Stimulated activated naive B cell treated with anti-CD40 and anti-IgM and Interleukin-4, amounts not matched to agents 10 μg/mL and 1 μg/mL and 100 μg/mL, for 72 hours (primary cell): ENCODE measurements at places on chromosomes 2 and 18.
A peak's percentile ranks its signal among the peaks of the same experiment; 100 is the strongest.

DNA sequence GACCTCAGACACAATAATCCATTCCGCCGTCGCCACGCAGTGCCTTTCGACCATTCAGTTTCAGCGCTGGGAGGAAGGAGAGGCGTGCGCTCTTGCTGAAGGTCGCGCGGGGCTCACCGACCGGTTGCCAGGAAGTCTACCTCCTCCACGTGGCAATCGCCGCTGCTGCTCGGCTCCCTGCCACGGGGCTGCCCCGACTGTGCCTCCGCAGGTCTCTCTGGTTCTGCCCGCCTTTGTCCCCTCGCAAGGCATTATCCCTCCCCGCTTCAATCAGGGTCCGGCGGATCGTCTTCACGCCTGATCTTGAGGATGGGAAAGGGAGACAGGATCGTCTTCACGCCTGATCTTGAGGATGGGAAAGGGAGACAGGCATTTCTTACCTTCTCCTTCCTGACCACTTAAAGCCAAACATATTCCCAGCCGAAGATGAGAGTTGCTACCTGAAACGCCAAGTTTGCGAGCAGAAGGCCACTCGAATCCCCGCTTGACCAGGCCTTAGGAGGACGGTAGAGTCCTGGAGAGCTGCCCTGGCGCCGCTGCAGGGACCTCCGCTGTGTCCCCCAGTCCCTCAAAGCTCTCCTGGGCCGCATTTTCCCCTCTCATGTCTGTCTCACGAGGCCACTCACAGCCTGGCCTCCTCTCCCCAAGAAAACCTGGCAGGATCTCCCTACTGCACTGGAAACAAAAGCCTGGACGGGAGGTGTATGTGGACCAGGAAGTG is 4.3 kb upstream of the GPR45 start:
- no peak for DNase-seq

DNA sequence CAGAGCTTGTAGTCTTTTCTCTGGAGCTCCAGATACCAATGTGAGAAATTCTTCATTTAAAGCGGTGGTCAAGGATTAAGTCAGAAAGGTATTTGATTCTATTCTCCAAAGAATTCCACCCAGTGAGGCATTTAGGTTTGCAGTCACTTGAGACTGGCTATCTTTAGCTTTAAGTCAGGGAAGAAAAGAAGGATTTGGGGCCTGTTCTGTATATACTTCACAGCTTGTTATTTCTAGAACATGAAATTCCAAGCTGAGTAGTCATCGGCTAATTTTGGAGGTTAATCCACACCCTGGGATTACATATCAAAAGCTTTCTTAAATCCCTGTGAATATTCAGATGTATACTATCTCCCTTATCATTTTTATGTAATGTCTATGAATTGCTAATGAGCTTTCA is 39.4 kb downstream of the MYOM1 start:
- no peak for DNase-seq

- no peak for DNase-seq
Observed at GRCh38 chr2:42978175-42978886, 185.9 kb upstream of the HAAO start.

GRCh38 chr18:68340606-68341005 is 374.3 kb downstream of the TMX3 start:
- no peak for DNase-seq

DNA sequence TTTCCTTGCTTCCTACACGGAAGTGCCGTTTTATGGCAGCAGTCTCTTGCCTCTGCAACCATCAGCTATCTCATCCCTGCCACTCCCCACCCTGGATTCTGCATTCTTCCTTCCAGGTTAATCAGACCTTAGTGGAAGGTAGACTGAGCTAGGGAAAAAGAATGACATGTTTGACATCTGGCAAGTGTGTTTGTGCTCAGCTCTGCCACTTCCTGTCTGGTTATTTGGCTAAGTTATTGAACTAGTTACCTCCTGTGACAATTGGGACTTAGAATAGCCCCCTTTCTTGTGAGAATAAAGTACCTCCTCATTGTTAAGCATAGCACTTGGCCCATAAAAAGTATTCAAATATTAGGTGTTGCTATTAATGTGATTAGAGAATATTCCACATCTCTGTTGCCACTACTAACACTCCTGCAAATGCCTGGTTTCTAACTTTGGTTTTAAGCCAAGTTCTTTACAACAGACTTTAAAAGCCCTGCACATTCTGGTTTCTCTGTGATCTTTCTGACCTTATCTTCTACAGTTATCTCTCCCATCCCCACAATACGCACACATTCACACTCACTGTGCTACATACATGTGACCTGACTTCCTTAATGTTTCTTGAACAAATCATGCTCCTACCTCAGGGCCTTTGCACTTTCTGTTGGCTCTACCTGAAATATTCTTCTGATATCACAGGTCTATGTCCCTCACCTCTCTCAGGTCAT is 10.8 kb upstream of the MAPRE2 start:
- DNase-seq: no peak

DNA sequence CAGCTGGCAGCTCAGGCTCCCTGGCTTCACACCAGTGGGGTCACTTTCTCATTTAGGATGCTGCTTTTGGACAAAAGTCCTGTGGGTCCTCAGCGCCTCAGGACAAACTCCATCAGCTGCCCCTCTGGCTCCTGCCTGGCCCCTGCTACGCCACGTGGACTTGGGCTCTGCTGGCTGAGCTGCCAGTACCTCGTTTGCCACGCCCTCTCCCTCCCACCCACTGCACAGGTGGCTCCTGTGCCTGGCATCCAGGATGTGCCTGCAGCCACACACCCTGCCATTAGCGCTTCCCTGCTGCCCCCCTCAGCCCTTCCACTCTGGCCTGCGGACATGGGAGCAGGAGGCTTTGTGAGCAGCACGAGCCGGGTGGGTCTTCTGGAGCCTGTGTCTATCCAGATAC is 118.9 kb downstream of the ZNF236 start:
- no peak for DNase-seq

- no peak for DNase-seq
Observed at GRCh38 chr2:219912491-219912921, 285.1 kb downstream of the SLC4A3 start.

- no peak for DNase-seq
Observed at GRCh38 chr2:163652751-163653150, 83.1 kb downstream of the FIGN start.

GRCh38 chr2:40773291-40773690 is 321.4 kb upstream of the SLC8A1 start:
- DNase-seq: no peak

DNA sequence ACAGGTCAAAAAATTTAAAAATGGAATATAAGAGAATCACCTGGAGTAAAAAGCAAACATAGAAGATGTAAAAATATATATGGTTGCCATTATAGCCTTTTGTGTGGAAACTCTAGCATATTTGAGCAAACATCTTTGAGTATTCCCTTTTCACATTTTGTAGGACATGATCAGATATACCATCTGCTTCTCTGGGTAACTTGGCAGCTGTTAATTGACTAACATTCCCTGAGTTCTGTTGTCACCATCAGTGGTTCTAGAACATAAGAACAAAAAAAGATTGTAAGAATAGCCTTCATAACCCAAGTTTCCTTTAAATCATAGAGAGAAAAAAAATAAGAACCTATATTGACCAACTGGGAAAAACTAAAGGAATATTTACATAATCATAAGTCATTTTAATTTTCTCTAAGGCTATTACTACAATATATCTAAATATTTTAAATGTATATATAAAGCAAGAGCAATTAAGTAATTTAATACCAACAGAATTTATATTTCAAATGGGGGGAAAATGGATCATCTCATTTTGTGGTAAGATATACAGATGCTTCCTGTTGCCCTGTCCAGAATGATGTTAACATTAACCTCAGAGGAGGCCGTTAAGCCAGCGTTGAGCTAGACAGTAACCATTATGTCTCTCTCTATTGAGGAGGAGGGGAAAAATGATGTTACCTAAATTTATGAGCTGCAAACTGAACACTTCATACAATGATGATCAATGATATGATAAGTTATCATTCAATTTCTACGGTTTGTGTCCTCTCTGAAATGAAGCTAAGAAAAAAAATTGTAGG is 9.8 kb upstream of the INO80D start:
- DNase-seq: no peak

GRCh38 chr2:162333968-162334367 is 10.0 kb upstream of the GCA start:
- no peak for DNase-seq

- DNase-seq: no peak
Observed at GRCh38 chr18:79356435-79356834, 39.3 kb upstream of the NFATC1 start.

GRCh38 chr2:131038258-131039100 is 54.8 kb downstream of the FAM168B start:
- no peak for DNase-seq

DNA sequence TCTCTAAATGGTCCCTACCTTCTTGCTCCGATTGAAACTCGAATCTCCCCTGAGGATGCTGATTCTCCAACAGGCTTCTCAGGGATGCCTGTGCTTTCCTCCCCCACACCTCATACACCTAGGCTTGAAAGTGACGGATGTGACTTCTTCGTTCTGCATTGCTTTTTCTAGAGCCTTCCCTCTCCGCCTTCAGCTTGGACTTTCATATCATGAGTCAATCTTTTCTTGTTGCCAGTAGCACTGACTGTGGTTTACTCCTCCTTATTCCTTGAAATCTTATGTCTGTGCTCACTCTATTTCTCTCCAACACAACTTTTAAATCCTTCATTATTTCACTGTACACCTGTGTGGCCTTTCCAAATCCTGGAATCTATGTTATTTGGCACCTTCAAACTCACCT is 451.4 kb downstream of the TMX3 start:
- no peak for DNase-seq

- DNase-seq: peak; percentile 6
Observed at GRCh38 chr2:48946449-48947048, 191.0 kb upstream of the LHCGR start.

DNA sequence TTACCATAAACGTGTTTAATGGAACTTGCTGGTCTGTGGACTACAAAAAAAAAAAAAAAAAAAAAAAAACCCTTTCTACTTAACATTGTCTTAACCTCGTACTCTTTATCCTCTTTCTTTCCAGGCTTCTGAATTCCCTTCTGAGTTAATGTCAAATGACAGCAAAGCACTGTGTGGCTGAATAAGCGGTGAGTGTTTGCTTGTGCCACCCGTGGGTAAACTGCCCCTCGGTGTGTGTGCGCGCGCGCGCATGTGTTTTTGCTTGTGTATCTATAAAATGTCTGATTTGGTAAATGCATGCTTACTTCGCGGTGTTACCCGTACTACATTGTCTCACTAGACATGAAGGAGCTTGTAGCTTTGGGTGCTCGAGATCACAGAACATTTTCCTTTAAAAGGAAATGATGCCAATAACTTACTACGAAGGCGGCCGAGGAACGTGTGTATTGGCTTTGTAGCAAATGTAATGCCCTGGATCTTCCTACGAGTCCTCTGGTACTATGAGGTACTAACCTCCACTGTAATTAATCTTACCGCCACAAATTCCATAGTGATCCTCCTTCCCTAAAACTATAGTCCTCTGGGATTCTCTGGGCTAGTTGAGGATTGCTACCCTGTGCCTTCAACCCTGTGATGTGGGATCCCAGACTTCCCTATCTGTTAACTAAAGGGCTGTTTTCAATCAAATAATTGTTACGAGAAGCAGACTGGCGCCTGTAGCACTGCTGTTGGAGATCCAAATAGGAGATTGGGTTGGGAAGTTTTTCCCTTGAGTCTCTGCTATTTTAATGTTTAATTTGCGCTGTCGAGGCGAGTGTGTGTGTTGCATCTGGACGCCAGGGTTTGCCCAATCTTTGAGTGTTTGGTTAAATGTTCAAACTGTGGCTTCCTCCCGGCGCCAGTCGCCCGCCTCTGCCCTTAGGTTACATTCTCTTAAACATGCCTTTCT is 1.1 kb downstream of the ID2 start:
- no peak for DNase-seq

- no peak for DNase-seq
Observed at GRCh38 chr2:152506843-152507242, 171.9 kb downstream of the FMNL2 start.

- no peak for DNase-seq
Observed at GRCh38 chr2:72982781-72983499, 65.6 kb downstream of the EMX1 start.

DNA sequence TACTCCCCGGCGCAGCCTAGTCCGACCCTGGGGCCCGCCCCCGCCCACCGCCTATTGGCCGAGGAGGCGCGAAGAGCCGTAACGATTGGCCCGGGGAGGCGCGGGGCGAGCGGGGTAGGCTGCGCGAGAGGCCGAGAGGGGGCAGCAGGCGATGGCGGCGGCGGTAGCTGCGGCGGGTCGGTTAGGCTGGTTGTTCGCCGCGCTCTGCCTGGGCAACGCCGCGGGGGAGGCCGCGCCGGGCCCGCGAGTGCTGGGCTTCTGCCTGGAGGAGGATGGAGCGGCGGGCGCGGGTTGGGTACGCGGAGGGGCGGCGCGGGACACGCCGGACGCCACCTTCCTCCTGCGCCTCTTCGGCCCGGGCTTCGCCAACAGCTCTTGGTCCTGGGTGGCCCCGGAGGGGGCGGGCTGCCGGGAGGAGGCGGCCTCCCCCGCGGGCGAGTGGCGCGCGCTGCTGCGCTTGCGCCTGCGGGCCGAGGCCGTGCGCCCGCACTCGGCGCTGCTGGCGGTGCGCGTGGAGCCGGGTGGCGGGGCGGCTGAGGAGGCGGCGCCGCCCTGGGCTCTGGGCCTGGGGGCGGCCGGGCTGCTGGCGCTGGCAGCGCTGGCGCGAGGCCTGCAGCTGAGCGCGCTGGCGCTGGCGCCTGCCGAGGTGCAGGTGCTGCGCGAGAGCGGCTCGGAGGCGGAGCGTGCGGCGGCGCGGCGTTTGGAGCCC is at the start of gene CNNM3:
TSS of gene CNNM3 (plus strand) at position 142 of the 709 bp plus-strand sequence. CDS start at position 152, 10 bp downstream.
- peak; percentile 94 for DNase-seq

GRCh38 chr2:150561076-150561475 is 73.6 kb upstream of the RND3 start:
- no peak for DNase-seq

- DNase-seq: no peak
Observed at GRCh38 chr2:23241611-23242245, 143.3 kb upstream of the KLHL29 start.

DNA sequence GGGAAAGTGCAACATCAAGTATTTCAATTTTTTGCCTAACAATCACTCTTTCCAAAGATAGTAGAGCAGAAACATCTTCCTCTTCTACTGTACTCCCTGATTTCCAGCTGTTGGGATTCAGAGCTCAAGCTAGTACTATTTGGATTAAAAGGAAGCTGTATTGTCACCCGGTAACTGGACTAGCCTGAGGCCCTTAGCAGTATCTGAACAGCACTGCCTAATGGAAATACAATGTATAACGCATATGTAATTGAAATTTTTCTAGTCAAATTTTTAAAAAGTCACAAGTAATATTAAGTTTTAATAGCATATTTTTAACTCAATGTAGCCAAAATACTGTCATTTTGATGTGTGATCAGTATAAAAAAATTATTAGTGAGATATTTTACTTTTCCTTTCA is 86.2 kb downstream of the COX7A2L start:
- no peak for DNase-seq
